ENCODE measurements at places on chromosomes 11 and 22. TPM values are rescaled to one million over a fixed set of nuclear protein-coding genes. Genes with fewer than 3 reads are reported as not detected.

OTOG gene
- total RNA-seq = not detected

RCOR2 gene
- total RNA-seq = 1.2 TPM

SLC6A5 gene
- total RNA-seq = not detected

MIOX gene
- not detected for total RNA-seq

C22orf23 gene
- 0.23 TPM for total RNA-seq

KCNJ5 gene
- total RNA-seq = 0.05 TPM

OR52I1 gene
- total RNA-seq = not detected

SLC35F2 gene
- 50.4 TPM for total RNA-seq

TRIM48 gene
- total RNA-seq = not detected

KRTAP5-7 gene
- not detected for total RNA-seq

FLRT1 gene
- 0.05 TPM for total RNA-seq

PNPLA3 gene
- 0.65 TPM for total RNA-seq

UBQLNL gene
- total RNA-seq = not detected

SERHL2 gene
- total RNA-seq = 0.28 TPM

HTR3A gene
- not detected for total RNA-seq

OR8G1 gene
- total RNA-seq = not detected

IGLL1 gene
- not detected for total RNA-seq

LAYN gene
- 3.5 TPM for total RNA-seq

CRYBB1 gene
- not detected for total RNA-seq

HEPHL1 gene
- not detected for total RNA-seq

MUC5B gene
- 1.6 TPM for total RNA-seq

NXPE2 gene
- total RNA-seq = not detected

CRACR2B gene
- 6.4 TPM for total RNA-seq

MUC2 gene
- 0.04 TPM for total RNA-seq

VWA5A gene
- 0.19 TPM for total RNA-seq

NRGN gene
- total RNA-seq = 11.0 TPM

LRRC55 gene
- total RNA-seq = not detected

TTC36 gene
- not detected for total RNA-seq

DUSP8 gene
- 1.0 TPM for total RNA-seq

SYT7 gene
- total RNA-seq = 0.93 TPM

SHANK3 gene
- total RNA-seq = 4.4 TPM

SCN3B gene
- 0.14 TPM for total RNA-seq

BCO2 gene
- total RNA-seq = 0.96 TPM

C11orf21 gene
- not detected for total RNA-seq

MMP12 gene
- total RNA-seq = 0.08 TPM

RBFOX2 gene
- 25.5 TPM for total RNA-seq

IRF7 gene
- 4.5 TPM for total RNA-seq

OR52N4 gene
- not detected for total RNA-seq

MS4A6E gene
- total RNA-seq = not detected
